ENCODE measurements at places on chromosomes 2 and 18. TPM values are rescaled to one million over a fixed set of nuclear protein-coding genes. Genes with fewer than 3 reads are reported as not detected.
A peak's percentile ranks its signal among the peaks of the same experiment; 100 is the strongest.

GRCh38 chr2:78093436-78093835 is 571.3 kb upstream of the LRRTM4 start:
- no peaks in the 10 kb centered on the region for H3K36me3 ChIP-seq
- DNase-seq, result no peak

DNA sequence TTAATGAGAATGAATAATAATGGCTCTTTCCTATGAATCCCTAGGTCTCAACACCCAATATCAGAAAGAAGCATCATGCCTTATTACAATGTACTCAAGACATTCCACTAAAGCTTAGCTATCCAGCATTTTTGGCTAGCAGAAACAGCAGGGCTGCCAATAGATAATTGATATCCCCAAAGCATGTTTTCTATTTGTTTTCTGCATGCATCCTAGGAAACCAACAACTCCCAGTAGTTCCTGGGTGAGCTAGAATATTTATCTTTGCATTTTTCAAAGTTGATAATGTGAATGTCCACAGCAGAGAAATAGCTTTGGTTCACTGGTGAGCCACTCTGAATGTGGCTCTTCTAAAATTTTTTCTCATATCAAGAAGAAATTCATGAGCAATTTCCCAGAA is 5.8 kb upstream of the ANTXR1 start:
- no peaks in the 10 kb centered on the region for H3K36me3 ChIP-seq
- peaks cover 7% of the 10 kb centered on the region for H3K27me3 ChIP-seq
- no peaks in the 10 kb centered on the region for H3K4me1 ChIP-seq
- peak; percentile 15 for DNase-seq

DNA sequence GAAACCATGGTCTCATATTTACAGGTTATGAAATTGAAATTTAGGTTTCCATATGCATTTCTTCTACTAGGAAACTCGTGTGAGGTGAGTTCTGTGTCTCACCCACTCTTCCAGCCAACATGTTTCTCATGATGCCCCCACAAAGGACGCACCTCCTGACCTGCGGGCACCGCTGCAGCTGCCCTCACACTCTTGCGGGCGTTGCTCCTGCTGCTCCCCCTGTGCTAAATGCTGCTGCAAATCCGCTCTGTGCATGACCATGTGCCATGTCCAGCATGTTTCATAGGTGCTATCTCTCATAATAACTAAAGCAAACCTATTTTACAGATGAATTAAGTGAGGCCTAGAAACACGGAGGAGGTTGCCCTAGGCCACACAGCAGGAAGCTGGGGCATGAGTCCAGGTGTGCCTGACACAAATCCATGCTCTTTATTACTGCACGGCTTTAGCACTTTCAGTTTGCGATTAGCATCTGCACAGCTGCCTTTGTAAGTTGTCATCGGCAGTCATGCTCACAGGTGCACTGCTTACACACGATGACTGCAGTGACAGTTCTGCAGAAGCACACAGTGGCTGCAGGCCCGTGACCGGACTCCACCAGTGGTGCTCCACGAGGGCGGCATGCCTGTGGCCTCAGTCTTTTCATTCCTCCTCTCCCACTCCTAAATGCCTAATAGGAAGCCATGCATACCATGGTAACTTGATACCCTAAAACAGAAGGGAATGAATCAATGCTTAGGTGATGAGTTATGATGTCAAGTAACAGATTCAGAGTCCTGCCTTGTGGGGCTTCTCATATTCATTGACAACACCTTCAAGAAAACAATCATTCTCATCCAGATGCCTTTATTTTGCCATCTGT is 14.9 kb upstream of the GALR1 start:
- no peaks in the 10 kb centered on the region for H3K27me3 ChIP-seq
- H3K4me1 ChIP-seq, result no peaks in the 10 kb centered on the region
- H3K4me3 ChIP-seq, result no peak overlapping the region

GRCh38 chr2:206112846-206113547 is 27.0 kb upstream of the INO80D start:
- no peak overlapping the region for H3K27ac ChIP-seq
- peaks cover 2% of the 10 kb centered on the region for H3K4me1 ChIP-seq
- H3K4me3 ChIP-seq, result no peak overlapping the region
- H3K36me3 ChIP-seq, result peaks cover 2% of the 10 kb centered on the region

GRCh38 chr18:3451989-3452749 is 2.2 kb downstream of the TGIF1 start:
- peak overlapping the region; percentile 97 for H3K4me3 ChIP-seq
- H3K36me3 ChIP-seq, result peaks cover 7% of the 10 kb centered on the region
- peak overlapping the region; percentile 97 for H3K27ac ChIP-seq
- DNase-seq, result peak; percentile 77
- H3K27me3 ChIP-seq, result no peaks in the 10 kb centered on the region

DNA sequence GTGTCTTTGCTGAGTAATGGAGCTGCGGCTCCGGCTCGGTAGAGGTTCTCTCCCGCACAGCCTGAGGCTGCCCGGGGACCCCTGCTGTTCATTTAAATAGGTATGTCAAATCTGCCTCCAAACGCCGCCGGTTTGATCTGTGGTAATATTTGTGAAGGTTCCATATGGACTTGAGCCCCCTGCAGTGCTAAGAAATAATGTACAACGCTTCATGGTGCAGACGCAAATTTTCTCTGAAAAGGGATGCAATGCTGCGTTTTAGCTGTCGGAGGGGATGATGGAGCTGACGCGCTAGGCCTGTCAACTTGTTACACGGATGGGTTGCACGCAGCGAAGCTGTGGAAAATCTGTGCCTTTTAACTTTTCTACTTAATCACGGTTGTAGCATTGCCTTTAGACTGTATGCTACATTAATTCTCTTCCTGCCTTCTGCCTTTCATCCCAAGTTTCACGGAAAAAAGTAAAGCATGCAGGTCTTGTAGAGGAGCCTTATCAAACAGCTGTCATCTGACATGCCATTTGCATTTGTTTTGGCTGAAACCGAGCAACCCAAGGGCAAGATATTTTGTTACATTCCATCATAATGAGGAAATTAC is 43.2 kb downstream of the MRPS9 start:
- H3K4me1 ChIP-seq, result no peaks in the 10 kb centered on the region
- no peak overlapping the region for H3K4me3 ChIP-seq
- H3K27ac ChIP-seq, result no peak overlapping the region
- H3K36me3 ChIP-seq, result no peaks in the 10 kb centered on the region

GRCh38 chr18:58502628-58503027 is 126.3 kb downstream of the ALPK2 start:
- H3K36me3 ChIP-seq, result no peaks in the 10 kb centered on the region
- H3K27ac ChIP-seq, result no peak overlapping the region
- H3K4me1 ChIP-seq, result no peaks in the 10 kb centered on the region

GRCh38 chr2:108305901-108306300 is 17.2 kb downstream of the SULT1C2 start:
- no peak overlapping the region for H3K4me3 ChIP-seq
- H3K4me1 ChIP-seq, result no peaks in the 10 kb centered on the region
- H3K36me3 ChIP-seq, result no peaks in the 10 kb centered on the region
- DNase-seq, result peak; percentile 55
- no peaks in the 10 kb centered on the region for H3K27me3 ChIP-seq

GRCh38 chr2:42317486-42317885 is 43.5 kb downstream of the COX7A2L start:
- H3K36me3 ChIP-seq, result peaks cover 2% of the 10 kb centered on the region
- H3K27ac ChIP-seq, result no peak overlapping the region
- H3K4me1 ChIP-seq, result peaks cover 7% of the 10 kb centered on the region
- no peak for DNase-seq

The C2orf72 gene
- 1.9 TPM for polyA plus RNA-seq

The SEC11C gene
- 12.5 TPM for polyA plus RNA-seq

The RAD51AP2 gene
- polyA plus RNA-seq, result 0.02 TPM

The RGPD5 gene
- 9.6 TPM for polyA plus RNA-seq
